ENCODE measurements at places on chromosomes 4 and X. TPM values are rescaled to one million over a fixed set of nuclear protein-coding genes. Genes with fewer than 3 reads are reported as not detected.

GRCh38 chr4:128153800-128154199 lies 92.7 kb downstream of the LARP1B start:
- DNase-seq: no peak

DNA sequence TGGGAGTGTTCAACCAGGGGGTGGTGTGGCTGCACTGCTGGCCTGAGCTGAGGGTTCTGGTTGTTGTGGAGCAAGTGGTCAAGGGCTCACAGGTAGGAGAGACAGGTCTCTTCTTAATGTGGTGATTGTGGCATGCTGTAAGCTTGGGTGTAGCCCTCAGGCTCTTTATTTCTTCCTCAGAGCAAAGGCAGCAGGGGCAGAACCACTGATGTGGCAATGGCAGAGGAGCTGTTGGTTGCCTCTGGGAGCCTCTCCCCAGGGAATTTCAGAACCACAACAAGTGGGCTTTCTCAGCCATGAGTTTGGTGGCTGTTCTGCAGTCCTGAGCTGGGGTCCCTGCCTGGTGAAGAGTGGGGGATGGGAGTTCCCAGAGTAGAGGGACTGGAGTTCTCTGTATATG lies 1017.2 kb downstream of the SH3BGRL start:
- no peak for DNase-seq

CTSO gene
- 34.7 TPM for total RNA-seq

- DNase-seq: no peak
Measured at GRCh38 chrX:46376246-46376885, 168.9 kb downstream of the ZNF674 start.

ZNF157 gene
- not detected for total RNA-seq

DNA sequence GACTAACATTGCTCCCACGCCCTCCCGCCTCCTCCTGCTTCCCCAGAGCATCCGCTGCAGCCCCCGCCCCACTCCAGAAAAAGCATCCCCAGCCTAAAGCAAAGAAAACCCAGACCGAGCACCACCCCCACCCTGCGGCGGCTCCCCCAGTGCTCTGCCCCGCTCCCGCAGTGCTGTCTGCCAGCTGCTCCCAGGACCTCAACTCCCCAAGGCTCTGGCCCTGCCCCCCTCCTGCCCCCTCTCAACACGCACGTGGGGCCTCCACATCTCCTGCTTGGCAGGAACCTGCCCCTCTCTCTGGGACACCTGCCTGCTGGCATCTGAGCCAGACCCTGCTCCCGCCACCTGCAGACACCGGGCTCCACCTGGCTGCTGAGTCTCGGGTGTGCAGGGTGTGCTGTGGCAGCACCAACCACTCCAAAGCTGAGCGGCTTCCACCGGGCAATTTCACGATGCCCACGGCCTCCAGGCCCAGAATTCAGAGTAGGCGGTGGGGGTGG lies 79.4 kb downstream of the FAM53A start:
- DNase-seq: no peak

DNA sequence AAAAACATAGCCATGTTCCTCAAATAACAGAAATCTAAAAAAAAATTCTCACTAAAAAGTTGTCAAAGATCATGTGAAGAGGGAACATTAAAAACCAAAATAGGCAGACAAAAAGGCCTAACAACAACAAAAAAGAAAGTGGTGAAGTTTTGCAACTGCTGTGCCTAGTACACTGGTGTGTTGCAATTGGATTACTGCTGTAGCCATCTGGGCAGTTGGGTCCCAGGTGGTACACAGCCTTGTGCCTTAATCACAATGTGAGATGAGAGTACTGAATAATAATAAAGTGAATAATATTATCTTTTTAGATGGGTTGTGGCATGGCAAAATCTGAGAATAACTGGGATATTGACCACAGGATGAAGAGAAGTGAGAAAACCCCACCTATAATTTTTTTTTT lies 12.0 kb downstream of the C4orf54 start:
- DNase-seq: no peak

All from upper lobe of left lung (tissue), 6 donors.